Stimulated activated CD8-positive, alpha-beta memory T cell treated with anti-CD3 and anti-CD28 coated beads, Interleukin-7, amount 100 ng/mL, for 4 hours (primary cell): ENCODE measurements at places on chromosomes 4 and X.

- DNase-seq = no peak
These were observed 21.4 kb upstream of the PLAC1 start for GRCh38 chrX:134679644-134680043.

DNA sequence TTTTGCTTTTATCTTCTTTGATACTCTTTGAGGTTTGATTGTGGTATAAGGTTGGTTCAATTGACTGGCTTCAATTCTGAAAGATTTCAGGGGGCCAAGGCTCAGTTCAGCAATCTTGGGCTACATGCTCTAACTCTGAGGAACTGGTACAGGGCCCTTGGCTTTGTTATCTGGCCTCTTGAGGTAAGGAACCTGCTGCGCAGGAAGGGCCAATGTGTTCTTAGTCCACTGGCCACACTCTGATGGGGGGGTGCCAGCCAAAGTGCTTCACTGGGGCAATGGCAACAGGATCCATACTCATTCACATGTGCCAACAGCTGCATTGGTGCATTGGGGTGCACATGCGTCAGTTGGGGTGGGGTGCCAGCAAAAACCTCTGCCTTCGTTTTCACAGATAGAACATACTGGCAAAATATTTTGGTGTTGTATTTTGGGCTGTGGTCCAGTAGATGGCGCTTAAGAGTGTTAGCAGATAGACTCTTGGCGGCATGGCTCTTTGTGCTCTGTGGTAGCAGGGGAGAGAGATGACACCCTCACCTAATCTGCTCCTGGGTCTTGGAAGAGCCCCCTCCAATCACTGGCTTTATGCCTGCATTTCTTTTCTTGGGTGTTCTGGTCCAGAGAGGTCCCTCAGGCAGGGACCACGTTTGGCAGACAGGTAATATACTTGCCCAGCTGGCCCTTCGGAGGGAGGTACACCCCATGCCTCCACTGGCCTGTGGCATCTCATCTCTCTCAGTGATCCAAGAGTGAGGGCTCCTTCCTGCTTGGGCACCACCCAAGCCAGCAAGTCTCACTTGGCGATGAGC is 42.9 kb downstream of the NDST3 start:
- no peak for DNase-seq

DNA sequence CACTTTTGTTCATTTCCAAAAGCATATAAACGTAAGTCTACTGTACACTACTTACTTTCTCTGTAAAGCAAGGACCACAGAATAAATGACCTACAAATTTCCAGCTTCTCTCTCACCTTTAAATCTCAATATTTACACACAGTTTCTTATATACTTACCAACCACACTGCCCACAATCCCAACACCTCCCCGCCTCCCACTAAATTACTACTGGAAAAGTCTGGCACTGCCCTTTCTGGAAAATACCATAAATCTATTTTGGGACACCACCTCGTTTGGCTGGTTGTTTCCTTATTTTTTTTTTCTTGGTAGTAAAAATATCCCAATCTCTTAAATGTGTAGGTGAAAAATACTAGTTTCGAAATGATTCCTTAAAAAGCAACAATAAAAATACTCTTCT is 19.6 kb downstream of the FAT1 start:
- no peak for DNase-seq

DNA sequence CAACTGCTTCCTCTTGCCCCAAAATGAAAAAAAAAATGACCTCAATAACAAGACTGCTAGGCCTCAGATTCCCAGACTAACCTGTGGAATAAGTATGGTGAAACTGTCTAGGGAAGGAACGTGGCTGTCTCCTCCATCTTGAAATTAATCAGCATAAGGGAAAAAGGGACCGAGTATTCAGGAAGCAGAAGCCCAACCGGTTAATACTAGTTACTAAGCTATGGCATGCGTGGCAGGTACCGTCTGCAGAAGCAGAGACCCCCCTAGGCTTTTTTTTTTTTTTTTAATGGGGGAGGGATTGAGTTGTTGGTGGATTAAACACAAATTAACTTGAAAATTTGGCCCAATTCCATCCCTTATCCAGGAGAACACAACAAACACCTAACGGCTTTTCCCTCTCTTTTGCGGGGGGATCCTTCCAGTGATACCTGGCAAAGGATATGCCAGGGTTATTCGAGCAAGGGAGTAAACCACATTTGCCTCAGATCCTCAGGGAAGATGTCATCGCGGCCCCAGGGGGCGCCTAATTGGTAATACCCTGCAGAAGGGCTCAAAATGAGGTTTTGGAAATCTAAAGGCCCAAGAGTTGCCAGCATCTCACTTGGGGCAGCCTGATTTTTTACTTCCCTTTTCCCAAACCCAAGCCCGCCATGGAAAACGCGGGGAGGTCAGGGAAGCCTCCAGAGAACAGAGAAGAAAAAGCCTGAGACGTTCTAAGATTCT is 893 bp downstream of the RLIM start:
- no peak for DNase-seq

- no peak for DNase-seq
These were observed 139.9 kb downstream of the CPXCR1 start for GRCh38 chrX:88886908-88887307.

GRCh38 chr4:73914071-73914470 is 44.9 kb downstream of the CXCL1 start:
- no peak for DNase-seq

DNA sequence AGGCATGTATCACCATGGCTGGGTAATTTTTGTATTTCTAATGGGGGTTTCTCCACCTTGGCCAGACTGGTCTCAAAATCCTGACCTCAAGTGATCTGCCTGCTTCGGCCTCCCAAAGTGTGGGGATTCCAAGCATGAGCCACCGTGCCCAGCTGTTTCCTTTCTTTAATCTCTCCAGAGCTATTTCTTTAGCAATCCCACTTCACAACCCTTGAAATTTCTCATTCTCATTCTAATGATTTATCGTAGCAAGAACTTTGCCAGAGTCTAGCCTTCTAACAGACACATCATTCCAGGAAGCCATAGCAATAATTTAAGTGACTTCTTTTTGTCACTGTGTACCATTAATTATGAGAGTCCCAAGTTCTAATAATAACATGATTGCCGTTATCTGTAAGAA is 68.6 kb downstream of the RXFP1 start:
- no peak for DNase-seq

GRCh38 chr4:6342530-6343293 is 73.1 kb downstream of the WFS1 start:
- DNase-seq = no peak

DNA sequence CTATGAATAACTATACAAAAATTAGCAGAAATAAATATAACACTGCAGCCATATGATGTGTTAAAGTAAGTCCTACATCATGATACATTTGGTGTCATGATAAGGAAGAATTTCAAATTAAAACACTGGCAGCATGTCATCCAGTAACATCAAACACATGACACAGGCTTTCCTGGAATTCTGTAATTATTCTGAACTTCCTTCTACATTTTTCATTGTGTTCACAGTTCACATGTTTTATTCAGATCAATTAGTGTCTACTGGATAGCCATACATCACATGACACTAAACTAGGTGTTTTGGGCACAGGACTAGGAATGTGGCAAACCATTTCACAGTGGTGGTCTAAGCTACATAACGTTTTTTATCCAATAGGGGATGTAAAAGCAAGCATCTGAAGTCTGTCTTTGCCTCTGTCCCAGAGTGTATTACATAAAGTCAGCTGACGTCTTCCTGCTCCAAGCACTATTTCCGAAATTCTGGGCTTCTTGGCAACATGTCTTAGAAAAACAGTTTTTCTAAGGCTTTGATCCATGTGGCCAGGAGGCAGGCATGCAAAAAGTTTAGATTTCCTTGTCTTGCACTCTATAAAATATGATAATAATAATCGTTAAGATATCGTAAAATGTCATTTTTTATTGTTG is 707.9 kb downstream of the CENPC start:
- no peak for DNase-seq
